ENCODE measurements at places on chromosomes 2 and 18.

GRCh38 chr2:108074946-108075345, 88.6 kb downstream of the SLC5A7 start:
- no peak for DNase-seq

DNA sequence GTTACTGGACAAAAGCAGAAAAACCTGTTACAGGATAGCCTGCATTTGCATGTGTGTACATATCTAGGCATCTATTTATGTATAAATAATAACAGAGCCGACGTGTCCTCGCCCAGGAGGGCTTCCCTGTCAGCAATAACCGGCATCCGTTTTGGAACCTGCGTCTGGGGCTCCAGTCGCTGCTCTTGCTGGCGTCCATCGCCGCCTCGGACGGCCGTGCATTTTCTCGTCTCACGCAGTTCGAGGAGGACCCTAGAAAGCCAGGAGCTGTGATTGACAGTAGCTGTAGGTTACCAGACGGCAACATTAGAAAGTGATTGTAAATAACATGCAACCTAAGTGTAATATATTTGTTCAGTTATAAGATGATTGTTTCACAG, 132.6 kb downstream of the NFATC1 start:
- no peak for DNase-seq

DNA sequence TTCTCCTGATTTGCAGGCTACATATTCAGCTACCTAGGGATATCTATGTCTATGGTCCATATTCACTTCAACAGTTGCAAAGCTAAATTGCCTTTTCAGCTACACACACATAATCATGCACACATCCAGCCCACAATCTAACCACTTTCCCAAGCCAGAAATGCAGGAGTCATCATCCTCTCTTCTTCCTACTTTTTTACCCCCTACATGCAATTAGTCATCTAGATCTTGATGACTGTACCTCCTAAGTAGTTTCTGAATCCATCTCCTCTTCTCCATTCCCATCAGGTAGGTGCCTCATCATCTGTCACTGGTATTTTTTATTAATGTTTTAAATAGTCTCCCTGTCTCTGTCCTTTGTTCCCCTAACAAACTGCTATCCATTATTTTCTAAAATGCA, 23.7 kb upstream of the SPRED2 start:
- DNase-seq = peak; percentile 72

GRCh38 chr18:34911661-34912384, 129.4 kb upstream of the MAPRE2 start:
- DNase-seq = peak; percentile 93

DNA sequence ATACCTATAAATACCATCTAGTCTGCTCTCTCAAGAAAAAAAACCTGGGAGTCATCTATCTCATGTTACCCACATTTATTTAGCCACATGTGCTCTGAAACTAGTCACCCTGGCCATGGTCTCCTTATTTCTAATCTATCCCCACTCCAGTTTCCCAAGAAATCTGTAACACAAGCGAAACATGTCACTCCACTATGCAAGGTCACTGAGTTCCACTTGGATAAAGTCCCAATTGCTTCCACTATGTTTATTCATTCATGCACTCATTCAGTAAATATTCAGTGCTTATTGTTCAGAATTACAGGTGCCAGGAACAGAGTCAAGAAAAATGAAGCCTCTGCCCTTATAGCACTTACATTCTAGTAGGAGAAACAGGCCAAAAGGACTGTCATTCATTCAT, 369.4 kb upstream of the CYRIA start:
- DNase-seq = peak; percentile 80

DNA sequence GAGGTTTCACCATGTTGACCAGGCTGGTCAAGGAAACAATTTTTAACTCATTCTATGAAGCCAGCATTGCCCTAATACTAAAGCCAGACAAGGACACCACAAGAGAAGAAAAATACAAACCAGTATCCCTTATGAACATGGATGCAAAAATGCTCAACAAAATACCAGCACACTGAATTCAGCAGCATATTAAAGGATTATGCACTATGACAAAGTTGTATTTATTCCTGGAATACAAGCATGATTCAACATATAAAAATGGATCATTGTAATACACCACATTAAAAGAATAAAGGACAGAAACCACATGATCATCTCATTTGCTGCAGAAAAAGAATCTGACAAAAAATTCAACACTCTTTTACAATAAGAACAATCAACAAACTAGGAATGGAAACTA, 138.7 kb downstream of the RAB3GAP1 start:
- peak; percentile 17 for DNase-seq

DNA sequence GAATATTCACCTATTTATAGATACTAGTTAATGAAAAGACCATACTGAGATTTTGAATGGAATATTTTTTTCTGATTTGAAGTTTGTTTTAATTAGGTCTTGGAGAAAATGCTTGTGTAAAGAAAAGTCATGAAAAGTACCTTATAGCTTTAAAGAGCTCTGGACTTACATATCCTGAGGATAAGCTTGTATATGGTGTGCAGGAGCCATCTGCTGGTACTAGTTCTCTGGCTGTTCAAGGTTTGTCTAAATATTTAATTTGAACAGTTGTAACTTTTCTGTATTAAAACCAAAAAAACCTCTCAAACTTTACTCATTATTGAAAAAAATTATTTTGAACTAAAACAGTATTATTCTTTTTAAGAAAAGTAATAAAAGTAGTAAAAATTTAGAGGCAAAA, 50.1 kb downstream of the UBR3 start:
- DNase-seq = peak; percentile 28

- DNase-seq = peak; percentile 63
Observed at GRCh38 chr2:222613715-222614331, 42.1 kb downstream of the FARSB start.

- peak; percentile 30 for DNase-seq
Observed at GRCh38 chr2:112757265-112757664, 7.1 kb downstream of the CKAP2L start.

All from iris pigment epithelial cell (primary cell).